A549 treated with DMSO at 1 μM for 4 hours (cell line): ENCODE measurements at places on chromosomes 7 and 10. TPM values are rescaled to one million over a fixed set of nuclear protein-coding genes. Genes with fewer than 3 reads are reported as not detected.

CREB5 gene
- total RNA-seq, result 4.3 to 5.2 TPM (median 4.9 TPM) in 5 replicates

PPRC1 gene
- 54.6 to 69.2 TPM (median 61.3 TPM) in 5 replicates for total RNA-seq

UPK3BL2 gene
- 1.1 to 3.8 TPM (median 3.1 TPM) in 5 replicates for total RNA-seq

LEP gene
- not detected in 5 replicates for total RNA-seq

PRSS37 gene
- not detected in 5 replicates for total RNA-seq

AUTS2 gene
- 3.6 to 5.3 TPM (median 4.3 TPM) in 5 replicates for total RNA-seq

HTR5A gene
- total RNA-seq, result not detected in 5 replicates

HERPUD2 gene
- 14.9 to 23.7 TPM (median 20.8 TPM) in 5 replicates for total RNA-seq

DMBT1 gene
- total RNA-seq, result 0.03 to 0.06 TPM (median 0.04 TPM) in 4 of 5 replicates, not detected in the other

MYO1G gene
- 0.07 to 0.13 TPM (median 0.09 TPM) in 5 replicates for total RNA-seq
